ENCODE measurements at places on chromosomes 5 and 9.

DNA sequence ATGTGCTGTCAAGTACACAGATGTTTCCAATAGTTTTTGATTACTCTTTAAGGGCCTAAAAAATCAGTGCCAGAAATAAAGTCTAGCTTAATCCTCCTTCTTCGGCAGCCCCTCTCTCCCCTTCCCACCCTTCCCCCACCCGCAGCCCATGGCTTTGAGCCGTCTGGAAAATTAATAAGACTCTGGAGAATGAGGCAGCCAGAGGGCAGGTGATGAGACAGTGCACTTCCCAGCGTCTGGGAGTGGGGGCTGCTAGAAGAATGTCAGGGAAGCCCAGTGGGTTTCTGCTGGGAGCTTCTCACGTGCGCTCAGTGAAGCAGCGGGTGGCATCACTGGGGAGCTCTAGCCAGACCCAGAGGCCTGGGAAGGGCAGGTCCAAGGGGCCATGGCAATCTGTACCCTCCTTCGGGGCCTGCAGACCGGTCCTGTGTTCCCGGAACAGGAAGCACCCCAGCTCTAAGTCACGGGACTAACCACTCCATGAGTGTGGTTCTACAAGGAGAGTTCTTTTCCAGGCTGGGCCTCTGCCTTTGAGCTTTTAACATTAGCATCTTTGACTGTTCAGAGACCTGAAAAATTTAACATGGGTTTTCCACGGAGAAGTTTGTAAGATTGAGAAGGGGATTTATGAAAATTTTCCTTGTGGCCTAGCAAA lies 164.8 kb upstream of the OTULINL start:
- DNase-seq = no peak

- no peak for DNase-seq
Measured at GRCh38 chr9:109975574-109976295, 195.7 kb downstream of the PALM2AKAP2 start.

DNA sequence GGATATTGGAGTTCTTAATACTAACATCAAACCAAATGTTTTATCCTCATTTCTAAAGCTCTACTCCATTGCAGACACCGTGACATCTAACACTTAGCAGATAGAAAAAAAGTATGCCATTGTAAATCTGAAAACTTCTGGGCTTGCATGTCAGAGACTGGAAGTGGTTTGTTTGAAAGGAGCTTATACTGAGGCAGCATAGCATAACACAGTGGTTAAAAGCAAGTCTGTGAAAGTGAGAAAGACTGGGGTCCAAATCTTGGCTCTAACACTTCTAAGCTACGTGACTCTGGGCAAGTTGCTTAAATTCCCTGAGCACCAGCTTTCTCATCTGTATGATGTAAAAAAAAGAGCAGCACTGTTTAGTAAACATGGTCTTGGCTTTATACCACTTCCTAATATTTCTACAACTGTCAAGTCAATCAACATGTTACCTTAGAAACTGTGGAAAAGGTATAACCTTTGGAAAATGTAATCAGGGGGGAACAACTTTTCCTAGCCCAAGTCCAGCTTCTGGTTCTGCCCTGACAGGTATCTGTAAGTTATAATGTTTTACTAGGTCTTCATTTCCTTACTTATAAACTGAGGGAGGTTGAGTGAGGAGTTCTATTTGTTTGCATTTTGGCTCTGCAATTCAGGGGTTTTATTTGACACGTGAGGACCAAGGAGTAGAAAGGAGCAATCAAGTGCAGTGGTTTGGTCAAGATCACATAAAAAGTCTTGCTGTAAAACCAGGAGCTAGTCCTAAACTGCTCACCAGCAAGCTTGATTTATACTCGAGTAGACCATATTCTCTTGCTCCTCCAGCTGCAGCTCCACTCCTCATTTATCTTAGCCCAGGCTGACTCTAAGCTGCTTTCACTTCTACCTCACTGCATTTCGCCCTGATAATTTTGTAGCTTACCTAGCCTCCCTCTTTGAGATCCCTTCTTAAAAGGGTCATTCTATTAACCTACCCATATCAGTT lies 541.0 kb downstream of the RAB3C start:
- DNase-seq = no peak

GRCh38 chr5:37272511-37272910 lies 23.3 kb upstream of the CPLANE1 start:
- DNase-seq = no peak

- no peak for DNase-seq
Measured at GRCh38 chr5:148860599-148860998, 34.2 kb downstream of the ADRB2 start.

- DNase-seq = no peak
Measured at GRCh38 chr9:3827175-3827574, 301.4 kb upstream of the RFX3 start.

DNA sequence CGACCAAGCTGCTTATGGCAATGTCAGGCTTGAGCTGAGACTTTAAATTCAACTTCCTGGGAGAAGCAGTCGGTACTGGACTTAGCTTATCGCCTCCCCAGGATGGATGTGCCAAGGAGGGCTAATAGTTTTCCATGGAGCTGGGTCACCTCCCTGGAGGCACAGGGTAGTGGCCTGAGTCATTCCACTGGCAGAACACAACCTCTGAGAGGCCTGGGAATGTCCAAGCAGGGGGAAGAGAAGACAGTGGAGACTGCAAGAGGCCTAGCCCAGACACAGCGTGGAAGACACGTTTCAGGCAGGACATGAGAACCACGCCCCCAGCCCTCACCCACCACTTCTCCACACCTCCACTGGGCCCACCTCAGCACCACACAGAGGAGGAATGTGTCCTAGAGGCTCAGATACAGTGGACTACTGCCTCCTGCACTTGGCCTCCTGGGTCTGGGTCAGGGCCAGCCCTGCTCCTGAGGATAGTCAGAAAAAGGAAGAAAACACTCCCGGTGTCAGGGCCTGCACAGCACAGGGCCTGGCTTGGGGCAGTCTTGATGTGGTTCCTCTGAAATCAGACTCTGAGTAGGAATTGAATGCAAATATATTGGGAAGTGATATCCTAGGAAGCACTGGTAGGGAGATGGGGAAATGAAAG lies 171.8 kb downstream of the FSTL4 start:
- DNase-seq = no peak

DNA sequence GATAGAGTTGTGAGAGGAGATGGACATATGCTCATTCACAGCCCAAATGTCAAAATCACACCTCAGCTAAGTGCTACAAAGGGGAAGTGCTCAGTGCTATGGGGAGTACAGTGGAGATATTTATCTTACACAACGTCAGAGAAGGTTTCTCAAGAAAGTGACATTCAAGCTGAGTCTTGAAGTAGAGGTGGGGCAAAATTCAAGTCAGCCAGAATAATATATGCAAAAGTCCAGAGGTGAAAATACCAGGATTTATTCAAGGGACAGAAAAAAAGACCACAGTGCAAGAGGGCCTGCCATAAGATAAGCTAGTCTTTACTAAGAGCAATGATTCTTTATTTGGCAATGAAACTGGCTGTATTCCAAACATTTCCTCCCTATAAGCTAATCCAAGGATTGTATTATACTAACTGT lies 327.8 kb upstream of the PIK3R1 start:
- DNase-seq = no peak

DNA sequence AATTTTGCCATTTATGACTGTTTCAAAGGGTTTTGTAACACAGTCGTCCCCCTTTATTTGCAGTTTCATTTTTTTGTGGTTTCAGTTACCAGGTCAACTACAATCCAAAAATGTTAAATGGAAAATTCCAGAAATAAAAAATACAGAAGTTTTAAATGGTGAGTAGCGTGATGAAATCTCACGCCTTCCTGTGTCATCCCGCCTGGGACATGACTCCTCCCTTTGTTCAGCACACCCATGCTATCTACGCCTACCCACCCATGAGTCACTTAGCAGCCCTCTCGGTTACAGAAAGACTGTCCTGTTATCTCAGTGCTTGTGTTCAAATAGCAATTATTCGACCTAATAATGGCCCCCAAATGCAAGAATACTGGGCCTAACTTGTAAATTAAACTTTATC lies 765.3 kb upstream of the ADAMTS16 start:
- no peak for DNase-seq

DNA sequence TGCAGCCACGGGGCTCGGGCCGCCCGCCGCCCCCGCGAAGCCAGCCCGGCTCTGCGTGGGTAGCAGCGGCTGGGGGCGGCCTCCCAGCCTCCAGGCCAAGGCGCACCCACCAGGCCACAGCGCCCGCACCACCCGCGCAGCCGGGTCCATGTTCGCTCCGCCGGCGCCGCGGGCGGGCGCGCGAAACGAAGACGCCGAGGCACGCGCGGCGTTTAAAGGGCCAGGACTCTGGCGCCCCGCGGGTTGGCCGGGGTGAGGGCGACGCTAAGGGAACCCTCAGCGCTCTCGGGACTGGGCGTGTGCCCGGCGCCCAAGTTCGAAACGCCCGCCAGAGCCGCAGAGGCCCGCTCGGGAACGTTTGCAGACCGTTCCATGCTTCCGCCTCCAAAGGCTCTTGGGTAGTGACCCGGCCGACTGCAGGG lies at the start of gene PTGES2:
TSS of gene PTGES2 (minus strand) at position 162 of the 422 bp plus-strand sequence. CDS start at position 150, 12 bp downstream.
- DNase-seq = peak; percentile 80

DNA sequence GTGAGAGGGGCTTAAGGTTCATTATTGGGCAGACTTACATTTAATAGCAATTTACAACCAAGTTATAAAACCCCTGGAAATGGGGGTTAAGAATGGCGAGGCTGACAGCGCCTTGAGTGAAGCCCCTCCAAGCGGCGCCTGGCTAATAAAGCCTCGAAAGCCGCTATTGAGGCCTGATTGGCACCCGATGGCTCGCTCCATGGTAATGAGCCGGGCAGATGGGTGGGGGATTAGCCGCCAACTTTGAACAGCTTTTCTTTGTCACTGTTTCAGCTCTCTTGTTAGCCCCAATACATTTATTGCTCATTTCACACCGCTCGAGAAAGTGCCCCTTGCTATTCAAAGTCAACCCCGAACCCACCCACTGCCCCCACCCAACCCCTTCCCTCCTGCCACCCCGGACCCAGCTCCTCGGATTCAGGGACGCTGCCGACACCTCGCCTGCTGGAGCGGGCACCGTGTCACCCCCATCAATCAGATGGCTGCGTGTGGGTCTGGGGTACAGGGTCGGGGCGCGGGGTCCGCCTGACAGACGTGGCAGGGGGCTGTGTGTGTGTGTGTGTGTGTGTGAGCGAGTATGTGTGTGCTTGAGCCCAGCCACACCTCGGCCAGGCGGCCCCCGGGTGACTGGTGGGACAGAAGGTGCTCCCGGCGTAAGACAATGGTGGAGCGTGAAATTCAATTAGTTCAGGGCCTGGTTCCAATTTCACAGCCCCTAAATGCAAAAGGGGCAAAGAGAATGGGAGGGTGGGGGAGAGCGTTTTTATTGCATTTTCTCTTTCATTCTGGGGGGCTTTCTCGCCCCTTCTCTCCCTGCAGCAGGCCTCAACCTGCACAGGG lies 34.2 kb downstream of the ASS1 start:
- DNase-seq = no peak
